ENCODE measurements at places on chromosomes 2 and 18.
A peak's percentile ranks its signal among the peaks of the same experiment; 100 is the strongest.

DNA sequence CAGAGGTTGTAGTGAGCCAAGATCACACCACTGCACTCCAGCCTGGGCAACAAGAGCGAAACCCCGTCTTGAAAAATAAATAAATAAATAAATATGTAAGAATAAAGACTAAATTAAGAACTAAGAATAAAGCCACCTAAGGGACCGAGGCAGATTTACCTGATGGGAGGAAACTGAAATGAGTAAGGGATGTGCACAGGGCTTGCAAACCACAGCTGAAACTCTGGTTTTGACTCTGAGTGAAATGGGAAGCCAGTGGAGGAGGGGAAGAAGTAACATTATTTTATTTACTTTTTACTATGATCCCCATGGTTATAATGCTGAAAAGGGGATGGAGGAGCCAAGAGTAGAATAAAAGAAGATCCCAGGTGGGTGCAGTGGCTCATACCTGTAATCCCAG is 107.3 kb downstream of the CABYR start:
- DNase-seq, result no peak

DNA sequence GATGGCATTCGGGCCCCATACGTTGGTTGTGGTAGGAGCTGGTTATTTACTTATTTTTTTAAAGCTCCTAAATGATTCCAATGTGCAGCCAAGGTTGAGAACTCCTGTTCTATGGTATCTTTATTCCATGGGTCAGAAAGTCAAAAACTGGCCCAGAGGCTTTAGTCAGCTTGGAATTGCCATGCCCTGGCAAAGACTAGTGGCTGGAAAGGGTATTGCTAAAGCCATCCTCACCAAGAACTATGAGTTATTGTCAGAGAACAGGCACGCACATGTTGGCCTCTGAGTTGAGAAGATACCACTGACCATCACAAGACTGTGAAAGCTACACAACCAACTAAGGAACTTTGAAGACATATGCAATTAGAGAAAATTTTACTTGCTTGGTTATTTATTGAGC is 47.9 kb upstream of the ACMSD start:
- no peak for DNase-seq

DNA sequence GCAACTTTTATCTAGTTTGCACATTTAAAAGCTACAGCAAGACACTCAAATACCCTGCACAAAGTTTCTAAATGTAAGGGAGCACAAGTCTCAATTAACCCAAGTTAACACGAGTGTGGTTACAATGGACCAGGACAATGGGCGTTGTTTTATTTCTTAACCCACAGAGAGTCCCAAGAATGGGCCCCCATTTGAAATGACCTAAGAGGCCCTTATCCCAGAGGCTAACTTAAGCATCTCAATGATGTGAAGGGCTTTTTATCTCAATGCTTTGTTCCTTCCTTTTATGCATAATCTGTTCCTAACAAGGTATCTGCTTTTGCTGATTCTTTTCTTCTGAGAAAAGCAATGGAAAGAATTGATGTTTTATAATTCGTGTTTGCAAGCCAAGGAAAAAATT is 151.5 kb upstream of the SALL3 start:
- no peak for DNase-seq

DNA sequence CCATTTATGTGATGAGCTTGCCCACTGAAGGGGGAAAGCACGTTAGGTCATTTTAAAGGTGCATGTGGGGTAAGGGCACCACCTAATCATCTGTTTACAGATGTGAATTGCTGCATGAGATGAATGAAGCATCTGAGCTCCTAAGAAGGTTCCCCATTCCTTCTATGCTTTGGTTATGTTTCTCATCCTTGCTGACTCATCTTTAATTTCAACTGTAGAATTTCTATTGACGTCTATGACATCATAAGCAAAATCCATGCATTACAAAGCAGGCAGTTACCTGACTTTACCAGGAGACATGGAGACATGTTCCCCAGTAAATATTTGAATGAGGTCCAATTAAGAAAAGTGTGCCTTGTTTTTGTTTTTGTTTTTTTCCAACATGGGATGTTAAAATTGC is 2.8 kb downstream of the SNTG2 start:
- no peak for DNase-seq

DNA sequence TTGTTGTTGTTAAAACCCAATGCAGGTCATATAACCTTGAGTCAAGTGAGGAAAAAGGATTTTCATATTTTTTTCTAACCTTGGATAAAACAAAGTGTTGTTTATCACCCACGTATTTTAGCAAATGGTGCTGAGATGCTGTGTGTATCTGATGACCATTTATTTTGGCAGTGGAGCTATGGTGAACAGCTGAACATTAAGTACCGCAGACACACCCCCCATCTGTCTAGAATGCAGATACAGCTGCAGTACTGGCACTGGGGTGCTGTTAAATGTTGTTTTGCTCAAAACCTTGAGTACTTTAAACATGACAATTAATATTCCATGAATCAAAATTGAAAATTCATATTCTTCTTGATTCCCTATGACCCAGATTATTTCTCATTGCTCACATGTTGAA is 773.3 kb upstream of the SLC39A10 start:
- no peak for DNase-seq

DNA sequence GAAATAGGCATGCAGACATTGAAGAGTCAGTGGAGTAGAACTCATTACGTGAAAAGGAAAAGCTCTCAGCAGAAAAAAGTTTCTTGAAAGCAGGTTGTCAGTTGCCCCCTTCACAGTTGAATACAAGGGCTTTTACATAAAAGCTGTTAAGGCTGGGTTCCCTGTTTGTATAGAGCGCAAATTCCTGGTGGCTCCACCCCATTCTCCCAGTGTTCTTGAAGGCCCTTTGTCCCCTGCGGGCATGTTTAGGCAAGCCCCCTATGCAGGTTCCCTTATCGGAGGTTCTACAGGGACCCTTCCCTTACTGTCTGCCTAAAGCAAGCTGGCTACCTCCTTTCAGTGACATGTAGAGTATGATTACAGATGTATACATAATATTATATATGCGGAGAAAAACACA is 497.2 kb upstream of the SYT4 start:
- no peak for DNase-seq

DNA sequence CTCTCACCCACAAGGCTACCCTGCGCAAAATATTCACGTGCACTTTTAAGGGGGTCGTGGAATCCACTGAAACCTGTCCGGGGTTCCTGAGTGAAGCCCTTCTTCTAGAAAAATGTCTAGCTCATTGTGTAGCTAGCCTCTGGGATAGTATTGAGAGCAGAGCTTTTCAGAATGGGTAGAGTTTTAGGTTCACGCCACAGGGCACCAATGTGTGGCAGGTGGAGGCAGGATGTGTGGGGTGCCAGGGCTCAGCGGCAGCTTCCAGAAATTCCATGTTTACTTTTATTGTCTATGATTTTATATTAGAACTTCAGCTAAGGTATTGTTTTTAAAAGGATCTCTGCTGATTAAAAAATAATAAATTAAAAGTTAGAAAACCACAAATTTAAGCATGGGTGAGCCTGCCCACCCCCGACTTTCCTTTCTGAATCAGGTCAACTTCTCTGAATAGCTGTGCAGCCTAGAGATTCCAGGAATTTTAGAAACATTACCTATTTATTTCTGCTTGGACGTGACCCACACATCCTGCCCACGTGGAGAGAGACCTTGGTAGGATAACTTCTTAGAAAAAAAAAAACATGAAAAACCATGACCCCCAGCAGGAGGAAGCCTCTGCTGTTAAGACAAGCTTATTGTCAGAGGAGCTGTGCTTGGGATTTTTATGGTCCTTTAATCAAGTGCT is 163.7 kb downstream of the CTIF start:
- no peak for DNase-seq

GRCh38 chr2:121819846-121820245 is 64.4 kb downstream of the TSN start:
- no peak for DNase-seq

DNA sequence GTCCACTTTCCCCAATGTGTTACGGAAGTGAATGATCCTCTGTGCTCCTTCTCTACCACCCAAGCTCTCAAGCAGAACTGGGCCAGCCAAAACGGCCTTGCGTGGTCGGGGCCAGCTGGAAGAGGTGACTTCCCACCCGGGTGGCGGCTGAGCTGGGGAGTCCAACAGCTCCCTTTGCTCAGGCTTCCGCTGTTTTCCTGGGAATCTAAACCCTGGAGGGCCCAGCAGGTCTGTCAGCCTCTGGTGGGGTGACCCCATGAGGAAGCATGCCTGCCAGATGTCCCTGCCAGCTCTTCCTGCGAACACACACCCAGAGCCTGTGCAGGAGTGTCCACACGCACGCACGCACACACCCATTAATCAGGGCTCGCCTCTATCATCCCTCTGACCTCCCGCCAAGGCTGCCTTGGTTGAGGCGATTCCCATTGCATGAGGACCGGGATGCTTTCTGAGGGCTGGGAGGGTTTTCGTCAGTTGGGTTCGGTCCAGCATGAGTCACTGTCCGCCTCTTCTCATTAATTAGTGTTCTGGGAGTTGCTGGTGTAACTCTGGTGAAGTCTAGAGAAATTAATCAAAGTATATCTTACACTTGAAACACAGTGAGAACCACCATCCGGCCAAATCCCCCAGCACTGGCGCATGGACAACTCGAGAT is 90.6 kb downstream of the TWIST2 start:
- DNase-seq, result peak; percentile 99

DNA sequence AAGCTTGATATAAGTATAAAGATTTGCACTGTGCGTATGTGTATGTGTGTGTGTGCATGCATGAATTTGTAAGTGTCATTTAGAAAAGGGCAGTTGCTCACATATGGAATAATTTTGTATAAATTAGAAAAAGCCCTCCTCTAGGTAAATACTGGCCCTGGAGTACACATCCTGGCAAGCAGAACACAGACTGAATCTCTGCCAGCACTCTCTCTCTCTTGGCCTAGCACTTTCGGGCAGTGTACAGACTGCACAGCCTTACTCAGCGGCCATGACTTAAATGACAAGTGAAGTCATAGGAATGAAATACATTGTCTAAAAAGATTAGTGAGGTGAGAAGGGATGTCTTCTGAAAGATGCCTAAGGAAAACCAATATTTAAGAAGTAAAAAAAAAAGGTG is 214.1 kb downstream of the RDH14 start:
- DNase-seq, result no peak

DNA sequence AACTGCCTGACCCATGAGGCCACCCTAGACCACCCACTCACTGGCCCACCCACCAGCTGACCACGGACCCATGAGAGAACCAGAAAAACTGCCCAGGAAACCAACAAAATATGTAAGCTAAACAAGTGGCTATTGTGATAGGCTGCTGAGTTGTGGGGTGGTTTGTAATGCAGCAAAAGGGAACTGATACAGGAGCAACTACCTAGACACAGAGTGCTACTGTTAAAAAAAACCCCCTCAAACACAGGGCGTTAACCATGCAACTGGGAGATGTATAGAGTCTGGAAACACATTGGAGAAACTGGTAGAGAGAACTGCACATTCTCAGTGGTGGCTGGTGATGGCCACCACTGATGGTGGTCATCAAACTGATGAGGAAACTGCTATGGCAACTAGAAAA is 206.3 kb upstream of the GYPC start:
- DNase-seq, result no peak

- no peak for DNase-seq
Observed at GRCh38 chr2:130744287-130745117, 10.8 kb upstream of the AMER3 start.

DNA sequence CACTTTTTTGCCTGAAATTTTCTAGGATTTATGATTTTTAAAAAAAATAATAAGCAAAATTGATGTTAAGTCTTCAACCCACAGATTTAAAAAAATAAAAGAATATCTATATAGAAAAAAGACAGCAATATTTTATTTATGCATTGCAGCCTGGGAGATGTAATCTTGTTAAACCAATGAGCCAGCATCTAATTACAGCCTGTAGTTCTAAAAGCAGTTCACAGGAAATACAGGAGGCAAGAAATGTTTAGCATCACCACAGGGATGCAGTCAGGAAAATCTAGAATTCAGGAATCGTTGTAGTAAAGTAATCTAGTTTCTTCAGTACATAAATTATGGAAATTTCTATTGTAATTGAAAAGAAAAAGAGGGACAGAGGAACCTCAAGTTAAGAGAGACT is 17.2 kb downstream of the UGGT1 start:
- no peak for DNase-seq

DNA sequence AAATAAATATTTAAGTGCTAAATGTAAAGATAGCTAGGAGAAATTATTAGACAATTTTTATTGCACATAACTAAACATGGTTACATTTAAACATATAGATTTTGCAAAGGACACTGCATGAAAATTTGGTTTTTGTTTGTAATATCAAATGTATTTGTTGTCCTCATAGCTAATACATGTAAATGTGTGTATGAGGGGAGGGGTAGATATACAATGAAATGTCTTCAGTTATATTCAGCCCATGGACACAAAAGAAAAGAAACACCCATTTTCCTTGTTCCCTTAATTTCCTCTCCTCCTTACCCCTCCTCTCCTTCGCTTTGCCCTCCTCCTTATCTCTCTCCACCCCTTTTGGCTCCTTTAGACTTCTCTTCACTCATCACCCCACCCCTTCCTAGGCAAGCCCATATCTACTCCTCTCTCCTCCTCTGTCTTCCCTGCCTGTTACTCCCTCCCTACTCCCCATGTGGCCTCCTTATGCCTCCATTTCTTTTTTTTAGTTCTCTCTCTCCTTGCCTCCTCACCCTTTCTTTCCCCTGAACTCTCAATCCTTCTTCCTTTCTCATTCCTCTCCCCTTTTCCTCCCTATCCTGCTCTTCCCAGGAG is 1.4 kb downstream of the COL3A1 start:
- DNase-seq, result peak; percentile 94

DNA sequence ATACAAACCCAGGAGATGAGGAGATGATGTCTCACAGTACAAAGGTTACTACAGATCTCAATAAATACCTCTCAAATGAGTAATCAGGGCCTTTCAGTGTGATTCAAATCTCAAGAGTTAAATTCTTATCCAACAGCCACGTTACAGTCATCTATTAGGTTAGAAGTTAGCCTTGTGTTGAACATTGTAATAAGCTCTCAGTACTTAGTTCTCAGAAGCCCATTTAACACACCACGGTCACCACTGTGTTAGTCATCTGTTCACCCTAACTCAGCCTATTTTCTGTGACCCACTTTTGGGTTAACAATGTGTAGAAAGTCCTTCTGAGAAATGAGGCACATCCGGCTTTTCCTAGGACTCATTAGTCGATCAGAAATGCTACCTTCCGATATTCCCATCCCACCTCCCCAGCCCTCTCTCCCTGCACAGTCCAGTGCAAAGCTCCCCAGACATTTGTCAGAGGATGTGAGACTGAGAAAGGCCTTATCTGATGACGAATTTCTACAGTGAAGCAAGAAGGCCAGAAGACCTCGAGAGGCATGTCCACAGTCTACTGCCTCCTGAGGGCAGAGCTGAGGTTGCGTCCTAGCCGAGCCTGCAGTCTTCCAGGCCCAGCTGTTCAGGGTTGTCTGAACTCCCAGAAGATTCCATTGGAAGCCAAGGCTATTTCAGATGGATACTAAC is 92.6 kb downstream of the ACTR2 start:
- DNase-seq, result peak; percentile 90

DNA sequence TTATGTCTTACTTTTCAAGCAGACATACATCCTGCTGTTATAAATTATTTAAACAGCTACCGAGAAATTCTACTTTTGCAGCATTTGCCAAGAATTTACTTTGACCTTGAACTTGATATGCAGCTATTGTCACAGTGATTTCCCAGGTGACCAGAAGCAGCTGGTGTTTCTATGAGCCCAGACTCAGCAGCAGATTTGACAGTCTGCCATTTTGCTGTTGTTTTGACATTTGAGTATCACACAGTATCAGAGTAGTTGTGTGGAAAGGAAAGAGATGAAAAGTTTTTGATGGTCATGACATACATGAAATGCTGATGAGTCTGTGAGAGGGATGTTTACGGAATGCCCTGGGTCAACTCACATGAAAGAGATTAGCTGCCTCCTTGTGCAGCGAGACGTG is 6.6 kb upstream of the CCDC195 start:
- no peak for DNase-seq
